Effector CD8-positive, alpha-beta T cell (primary cell): ENCODE measurements at places on chromosomes 11 and 22.
A peak's percentile ranks its signal among the peaks of the same experiment; 100 is the strongest.

- no peak for DNase-seq
These were observed 4.9 kb downstream of the PNPLA3 start for GRCh38 chr22:43928468-43928867.

DNA sequence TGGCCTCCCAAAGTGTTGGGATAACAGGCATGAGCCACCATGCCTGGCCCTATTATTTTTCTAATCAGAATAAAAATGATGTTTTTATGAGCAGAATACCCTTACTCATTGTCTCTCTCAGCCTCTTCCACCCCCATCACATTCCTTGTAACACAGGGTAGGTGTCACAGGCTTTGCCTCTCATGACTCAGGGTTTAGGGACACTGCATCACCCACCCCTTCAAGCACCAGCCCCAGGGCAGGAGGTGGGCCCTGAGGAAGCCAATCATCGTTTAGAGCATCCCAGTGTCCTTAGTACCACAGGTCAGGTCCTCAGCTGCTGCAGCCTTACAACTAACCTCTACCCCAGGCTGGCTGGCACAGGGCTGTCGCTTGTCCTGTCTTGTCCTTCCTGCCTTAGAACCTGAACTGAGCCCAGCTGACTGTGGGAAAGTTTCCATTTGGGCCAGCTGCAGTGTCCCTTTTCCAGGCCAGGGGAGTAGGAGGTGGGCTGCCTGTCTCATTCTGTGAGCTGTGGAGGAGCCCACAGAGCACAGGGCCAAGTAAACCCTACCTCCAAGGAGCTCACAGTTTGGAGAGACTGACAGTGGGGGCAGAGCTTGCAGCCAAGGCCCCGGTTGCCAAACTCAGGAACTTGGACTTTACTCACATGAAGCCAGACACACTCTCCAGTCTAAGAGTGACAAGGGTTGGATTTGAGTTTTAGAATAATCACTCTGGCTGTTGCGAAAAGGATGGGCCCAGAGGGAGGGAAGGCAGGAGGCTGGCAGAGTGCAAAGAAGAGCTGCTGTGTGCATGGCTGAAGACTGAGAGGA lies 19.5 kb upstream of the UVRAG start:
- no peak for DNase-seq

GRCh38 chr11:134339756-134340155 lies 8.0 kb downstream of the GLB1L2 start:
- no peak for DNase-seq

GRCh38 chr11:35354644-35355043 lies 64.7 kb downstream of the SLC1A2 start:
- DNase-seq: no peak

GRCh38 chr11:28117712-28118111 lies 9.5 kb downstream of the METTL15 start:
- no peak for DNase-seq

GRCh38 chr11:59756845-59757244 lies 1.7 kb downstream of the STX3 start:
- DNase-seq: no peak

DNA sequence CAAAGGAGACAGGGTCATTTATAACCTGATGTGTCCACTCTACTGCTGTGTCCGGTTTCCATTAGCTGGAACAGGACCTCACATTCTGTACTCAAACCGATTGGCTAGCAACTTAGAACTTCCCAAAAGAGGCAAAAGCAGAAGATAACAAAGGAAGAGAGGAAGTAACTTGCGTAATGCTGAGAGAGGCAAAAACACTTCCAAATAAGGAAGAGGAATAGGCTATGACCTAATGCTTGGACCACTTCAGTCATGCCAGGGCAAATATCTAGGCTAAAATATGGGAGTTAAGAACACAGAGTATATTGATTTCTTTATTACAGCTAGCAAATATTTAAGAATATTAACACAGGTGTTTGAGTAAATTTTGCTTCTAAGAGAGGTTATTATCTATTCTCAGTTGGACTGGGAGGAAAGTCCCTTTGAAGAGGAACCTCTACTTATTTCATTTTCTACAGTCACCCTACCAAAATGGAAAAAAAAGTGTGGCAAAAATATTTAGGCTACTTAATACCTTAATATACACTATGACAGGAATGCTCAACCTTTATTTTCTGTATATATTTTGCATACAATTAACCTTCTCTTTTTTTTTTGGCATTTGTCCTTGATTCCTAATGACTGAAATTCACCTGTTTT lies 499.8 kb upstream of the CHORDC1 start:
- no peak for DNase-seq

GRCh38 chr11:94786264-94787126 lies 18.3 kb downstream of the AMOTL1 start:
- no peak for DNase-seq

GRCh38 chr11:8355416-8355742 lies 91.7 kb upstream of the LMO1 start:
- no peak for DNase-seq

DNA sequence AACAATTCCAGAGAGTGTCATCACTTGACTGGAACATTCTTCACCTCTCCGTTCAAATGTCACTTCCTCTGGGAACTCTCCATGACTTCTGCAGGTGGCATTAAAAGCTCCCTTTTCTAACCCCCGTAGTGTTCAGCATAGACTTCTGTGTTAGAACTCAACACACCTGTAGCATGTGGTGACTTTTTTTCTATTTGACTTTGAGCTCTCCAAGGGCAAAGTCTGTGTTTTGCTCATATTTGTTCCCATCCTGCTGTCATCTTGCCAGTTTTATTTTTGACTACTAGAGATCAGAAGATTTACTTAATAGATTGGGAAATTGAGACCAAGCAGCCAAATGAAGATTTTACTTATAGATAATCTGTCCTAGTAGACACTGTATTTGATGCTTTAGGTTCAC lies 367.1 kb downstream of the INSC start:
- DNase-seq: no peak

DNA sequence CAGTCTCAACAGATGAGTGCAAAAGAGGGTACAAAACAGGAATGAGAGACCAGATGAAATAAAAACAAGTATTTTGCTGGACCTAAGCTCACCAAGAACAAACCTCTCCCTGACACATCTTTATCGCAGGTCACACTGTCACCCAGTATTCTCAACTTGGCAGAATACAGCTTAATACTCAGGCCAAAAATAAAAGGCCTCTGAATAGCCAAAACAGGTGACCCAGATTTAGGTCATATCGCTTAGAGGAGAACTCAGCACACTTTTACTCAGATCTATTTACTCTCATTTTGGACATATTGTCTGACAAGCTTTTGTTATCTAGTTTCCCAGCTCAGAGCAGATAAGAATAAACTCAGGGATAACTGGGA lies 216.9 kb upstream of the SYN3 start:
- no peak for DNase-seq

DNA sequence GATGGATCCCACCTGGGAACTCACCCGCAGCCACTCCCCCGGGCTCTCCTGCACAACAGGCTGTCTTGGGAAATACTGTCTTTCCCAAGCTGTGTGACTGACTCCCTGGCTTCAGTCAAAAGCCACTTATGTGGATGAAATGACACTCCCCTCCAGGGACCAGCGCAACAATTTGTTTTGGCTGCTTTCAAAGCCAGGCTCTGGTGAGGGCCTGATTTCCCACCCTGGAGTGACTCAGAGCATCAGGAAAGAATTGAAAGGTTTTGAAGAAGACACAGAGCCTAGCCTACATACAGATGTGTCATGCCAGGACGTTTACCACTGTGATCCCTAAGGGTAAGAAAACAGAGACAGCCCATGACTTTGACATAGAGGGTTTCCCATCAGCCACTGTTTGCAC lies 550.5 kb downstream of the MIAT start:
- no peak for DNase-seq

DNA sequence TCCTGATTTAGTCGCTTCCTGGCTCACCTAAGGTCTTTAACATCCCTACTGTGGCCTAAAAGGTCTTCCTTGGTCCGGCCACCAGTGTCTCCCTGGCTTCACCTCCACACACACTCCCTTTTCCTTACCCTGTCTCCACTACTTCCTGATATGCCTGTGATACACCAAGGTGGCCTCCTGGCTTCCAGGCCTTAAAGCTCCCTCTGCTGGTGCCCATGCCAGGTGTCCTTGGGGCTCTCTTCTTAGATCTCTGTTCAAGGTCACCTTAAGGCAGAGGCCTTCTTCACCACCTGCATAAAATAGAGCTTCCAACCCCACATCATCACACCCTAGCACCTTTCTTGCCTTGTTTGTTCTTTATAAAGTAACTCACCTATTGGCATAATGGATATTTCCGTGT lies 787.7 kb downstream of the NTM start:
- DNase-seq: no peak

DNA sequence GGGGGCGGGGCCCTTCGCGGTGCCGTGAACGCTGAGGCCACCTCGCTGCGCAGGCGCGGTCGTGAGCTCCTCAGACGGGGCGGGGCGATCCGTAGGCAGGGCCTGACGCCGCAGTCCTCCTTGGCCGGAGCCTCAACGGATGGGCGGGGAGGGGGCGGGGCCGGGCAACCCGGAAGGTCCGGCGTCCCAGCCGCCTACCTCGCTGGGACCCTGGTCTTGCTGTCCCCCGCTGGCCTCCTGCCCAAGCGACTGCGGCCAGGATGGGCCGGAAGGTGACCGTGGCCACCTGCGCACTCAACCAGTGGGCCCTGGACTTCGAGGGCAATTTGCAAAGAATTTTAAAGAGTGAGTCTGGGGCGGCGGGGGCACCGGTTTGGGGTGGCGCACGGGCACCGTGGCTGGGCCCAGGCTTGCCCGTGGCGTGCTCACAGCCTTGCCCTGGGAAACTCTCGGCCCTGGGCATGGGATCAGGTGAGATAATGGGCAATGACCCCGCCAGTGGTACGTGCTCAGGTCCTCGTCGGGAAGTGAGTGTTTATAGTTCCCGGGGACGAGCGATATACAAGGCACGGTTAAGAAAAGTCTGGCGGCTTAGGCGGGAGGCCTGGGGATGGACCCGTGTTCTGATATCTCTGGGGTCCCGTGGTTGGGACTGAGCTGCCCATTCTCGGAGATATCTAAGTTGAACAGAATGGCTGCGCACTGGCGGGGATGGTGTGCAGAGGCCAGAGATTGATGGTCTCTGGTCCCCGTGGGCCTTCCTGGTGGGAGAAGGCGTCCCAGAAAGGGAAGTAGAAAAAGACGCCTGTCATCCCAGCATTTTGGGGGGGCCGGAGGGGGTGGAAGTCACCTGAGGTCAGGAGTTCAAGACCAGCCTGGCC lies at the start of gene NADSYN1:
Gene NADSYN1 (plus strand): TSS at position 167 of the 881 bp plus-strand sequence. CDS start 94 bp downstream, at position 261.
- peak; percentile 92 for DNase-seq

DNA sequence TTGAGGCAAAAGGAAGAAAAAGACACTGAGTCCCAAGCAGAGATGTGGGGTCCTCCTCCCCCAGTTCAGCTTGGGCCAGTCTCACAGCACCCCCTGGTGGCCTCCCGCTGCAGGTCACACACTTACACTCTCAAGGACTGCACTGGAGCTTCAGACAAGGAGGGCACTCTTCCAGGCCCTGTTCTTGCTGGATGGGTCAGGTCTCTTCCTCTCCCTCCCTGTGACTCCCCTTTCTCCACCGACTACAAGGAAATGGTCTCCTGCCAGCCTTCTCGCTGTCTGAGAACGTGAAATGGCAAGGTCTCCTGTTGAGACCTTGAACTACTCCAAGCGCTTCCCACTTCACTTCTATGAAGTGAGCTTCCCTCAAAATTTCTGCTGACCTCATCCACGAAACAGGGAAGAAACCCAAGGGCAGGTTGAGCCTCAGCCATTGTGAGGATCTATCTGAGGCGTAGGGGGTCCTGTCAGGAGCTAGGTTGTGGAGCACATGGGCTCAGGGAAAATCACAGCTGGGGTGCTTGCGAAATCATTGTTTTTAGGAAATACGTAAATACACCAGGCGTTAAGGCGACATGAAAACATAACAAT lies 11.2 kb upstream of the IGLL1 start:
- DNase-seq: peak; percentile 24

GRCh38 chr22:49789289-49790141 lies 38.2 kb downstream of the BRD1 start:
- peak; percentile 14 for DNase-seq

GRCh38 chr11:85627332-85627997 lies at the start of gene DLG2:
Gene DLG2 (minus strand): TSS chr11:85627344.
- no peak for DNase-seq

DNA sequence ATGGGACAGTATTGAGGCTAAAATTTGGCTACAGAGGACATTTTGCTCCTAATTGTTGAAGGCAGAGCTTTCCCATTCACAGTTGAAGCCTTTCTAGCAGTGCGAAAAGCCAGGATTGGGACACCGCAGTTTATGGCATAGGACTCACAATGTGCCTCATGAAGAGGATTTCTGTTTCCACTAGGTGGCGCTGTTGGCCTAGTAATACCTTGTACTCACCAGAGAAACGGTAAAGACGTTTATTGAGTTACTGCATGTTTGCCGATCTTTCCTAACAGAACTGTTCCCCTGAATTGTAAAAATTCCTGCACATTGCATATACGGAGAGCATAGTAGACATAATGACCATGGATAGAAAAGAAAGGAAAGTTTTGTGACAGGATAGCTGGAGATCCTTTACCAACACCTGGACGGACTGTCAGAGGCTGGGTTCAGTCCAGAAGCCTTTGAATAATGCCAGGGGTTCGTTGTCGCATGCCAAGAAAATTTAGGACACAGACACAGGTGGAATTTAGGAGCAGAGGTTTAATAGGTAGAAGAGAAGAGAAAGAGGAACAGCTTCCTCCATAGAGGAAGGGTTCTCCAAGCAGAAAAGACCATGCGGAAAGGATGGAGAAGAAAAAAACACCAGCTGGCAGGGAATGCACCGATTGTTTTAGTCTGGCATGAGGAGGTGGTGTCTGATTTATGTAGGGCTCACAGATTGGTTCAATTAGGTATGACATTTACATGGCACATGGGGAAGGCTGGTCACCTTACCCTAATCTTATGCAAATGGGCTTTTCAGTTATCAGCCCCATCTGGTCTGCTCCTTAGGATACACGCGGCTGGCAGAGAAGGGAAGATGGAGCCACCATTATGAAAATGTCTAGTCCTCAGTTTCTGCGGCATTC lies 10.8 kb upstream of the OR51D1 start:
- DNase-seq: peak; percentile 3

- no peak for DNase-seq
These were observed 229.6 kb downstream of the SWAP70 start for GRCh38 chr11:9893474-9893873.
